ENCODE measurements at places on chromosomes 2 and 18.
A peak's percentile ranks its signal among the peaks of the same experiment; 100 is the strongest.

DNA sequence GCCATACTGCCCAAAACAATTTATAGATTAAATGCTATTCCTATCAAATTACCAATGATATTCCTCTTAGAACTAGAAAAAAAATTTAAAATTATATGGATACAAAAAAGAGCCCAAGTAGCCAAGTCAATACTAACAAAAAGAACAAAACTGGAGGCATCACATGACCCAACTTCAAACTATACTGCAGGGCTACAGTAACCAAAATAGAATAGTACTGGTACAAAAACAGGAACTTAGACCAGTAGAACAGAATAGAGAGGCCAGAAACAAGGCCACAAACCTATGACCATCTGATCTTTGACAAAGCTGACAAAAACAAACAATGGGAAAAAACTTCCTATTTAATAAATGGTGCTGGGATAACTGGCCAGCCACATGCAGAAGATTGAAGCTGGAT lies 86.1 kb upstream of the KYNU start:
- H3K27ac ChIP-seq: no peak overlapping the region
- no peaks in the 10 kb centered on the region for H3K4me1 ChIP-seq
- no peak for DNase-seq
- H3K27me3 ChIP-seq: no peaks in the 10 kb centered on the region
- no peaks in the 10 kb centered on the region for H3K36me3 ChIP-seq
- no peak overlapping the region for H3K4me3 ChIP-seq

DNA sequence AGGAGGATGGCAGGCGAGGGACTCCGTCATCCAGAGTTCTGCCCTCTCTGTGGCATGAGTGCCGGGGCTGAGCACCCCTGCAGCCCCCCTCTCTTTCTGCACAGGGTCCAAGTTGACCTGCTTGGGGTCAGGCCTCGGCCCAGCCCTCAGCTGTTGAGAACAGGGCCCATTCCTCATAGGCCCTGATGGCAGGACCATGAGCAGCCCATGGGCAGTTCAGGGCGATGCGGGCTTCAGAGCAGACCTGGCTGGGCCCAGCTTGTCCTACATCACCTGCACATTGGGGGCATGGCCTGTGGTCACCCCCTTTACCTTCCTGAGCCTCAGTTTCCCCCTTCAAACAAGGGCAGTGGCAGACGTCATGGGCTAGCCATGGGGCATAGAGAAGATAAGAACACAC lies 238.1 kb downstream of the SEPTIN10 start:
- H3K4me3 ChIP-seq: no peak overlapping the region
- H3K4me1 ChIP-seq: no peaks in the 10 kb centered on the region
- no peak for DNase-seq
- H3K27ac ChIP-seq: no peak overlapping the region

DNA sequence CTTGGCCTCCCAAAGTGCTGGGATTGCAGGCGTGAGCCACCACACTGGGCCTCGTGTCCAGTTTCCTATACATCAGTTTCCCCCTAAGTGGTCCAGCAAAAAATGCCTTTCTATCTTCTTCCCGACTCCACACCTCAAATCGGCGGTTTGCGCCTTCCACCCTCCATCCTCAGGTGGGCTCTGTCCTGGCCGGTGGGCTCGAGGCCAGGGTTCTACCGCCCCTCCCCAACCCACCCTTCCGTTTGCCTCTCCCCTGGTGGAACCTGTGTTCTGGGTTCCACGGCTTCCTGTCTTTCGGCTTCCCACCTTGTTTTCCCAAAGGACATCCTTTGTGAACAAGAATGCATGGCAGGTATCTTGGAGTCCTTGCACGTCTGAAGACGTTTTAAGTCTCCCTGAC lies 104.4 kb downstream of the HS6ST1 start:
- no peaks in the 10 kb centered on the region for H3K27me3 ChIP-seq
- no peak overlapping the region for H3K4me3 ChIP-seq
- DNase-seq: no peak
- no peaks in the 10 kb centered on the region for H3K4me1 ChIP-seq

GRCh38 chr2:160478660-160479059 lies 14.9 kb downstream of the RBMS1 start:
- DNase-seq: no peak
- H3K36me3 ChIP-seq: no peaks in the 10 kb centered on the region
- H3K4me3 ChIP-seq: no peak overlapping the region
- H3K4me1 ChIP-seq: peaks cover 2% of the 10 kb centered on the region

DNA sequence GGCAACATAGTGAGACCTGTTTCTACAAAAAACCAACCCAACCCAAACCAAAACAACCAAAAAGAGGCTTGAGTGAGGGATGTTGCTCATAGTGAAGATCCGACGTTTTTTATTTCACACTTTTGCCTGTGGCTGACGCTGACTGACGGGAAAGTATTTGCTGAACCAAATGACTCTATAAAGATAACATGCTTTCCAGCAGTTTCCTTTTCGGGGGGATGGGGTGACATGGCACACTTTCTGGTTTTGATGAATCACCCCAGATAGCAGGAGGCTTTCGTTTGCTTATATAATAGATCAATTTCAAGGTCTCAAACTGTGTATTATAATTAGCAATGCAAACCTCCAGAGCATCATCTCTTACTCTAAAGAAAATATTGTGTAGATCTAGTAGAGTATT lies 150.8 kb downstream of the AQP4 start:
- no peaks in the 10 kb centered on the region for H3K27me3 ChIP-seq
- H3K4me1 ChIP-seq: peaks cover 28% of the 10 kb centered on the region
- no peak overlapping the region for H3K27ac ChIP-seq
- no peak overlapping the region for H3K4me3 ChIP-seq
- DNase-seq: no peak
- no peaks in the 10 kb centered on the region for H3K36me3 ChIP-seq

GRCh38 chr2:135818937-135819610 lies 17.9 kb downstream of the LCT start:
- no peak overlapping the region for H3K4me3 ChIP-seq
- H3K27ac ChIP-seq: peak overlapping the region; percentile 85
- H3K4me1 ChIP-seq: peaks cover 27% of the 10 kb centered on the region
- DNase-seq: peak; percentile 58

- no peaks in the 10 kb centered on the region for H3K27me3 ChIP-seq
- H3K4me3 ChIP-seq: no peak overlapping the region
- H3K4me1 ChIP-seq: peaks cover 14% of the 10 kb centered on the region
- no peak for DNase-seq
- peaks cover 50% of the 10 kb centered on the region for H3K36me3 ChIP-seq
- H3K27ac ChIP-seq: no peak overlapping the region
These were observed 54.8 kb downstream of the ADI1 start for GRCh38 chr2:3464401-3465005.

DNA sequence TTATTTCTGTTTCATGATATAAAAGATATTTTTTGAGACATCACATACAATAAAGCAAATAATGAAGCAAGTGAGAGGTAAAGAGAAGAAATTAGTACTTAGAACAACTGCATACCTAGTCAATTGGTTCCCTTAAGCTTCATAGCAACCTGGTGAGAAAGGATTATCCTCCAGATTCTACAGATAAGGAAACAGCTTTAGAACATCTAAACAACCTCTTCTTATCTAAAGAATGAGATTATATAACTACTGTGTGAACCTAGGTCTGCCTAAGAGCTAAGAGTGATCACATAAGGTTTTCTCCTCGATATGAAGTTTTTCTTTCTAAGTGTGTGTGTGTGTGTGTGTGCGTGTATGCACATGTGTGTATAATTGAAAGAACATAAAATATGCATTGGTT lies 265.1 kb downstream of the NOL4 start:
- H3K27ac ChIP-seq: no peak overlapping the region
- no peaks in the 10 kb centered on the region for H3K4me1 ChIP-seq
- H3K4me3 ChIP-seq: no peak overlapping the region
- H3K27me3 ChIP-seq: no peaks in the 10 kb centered on the region
- no peaks in the 10 kb centered on the region for H3K36me3 ChIP-seq

DNA sequence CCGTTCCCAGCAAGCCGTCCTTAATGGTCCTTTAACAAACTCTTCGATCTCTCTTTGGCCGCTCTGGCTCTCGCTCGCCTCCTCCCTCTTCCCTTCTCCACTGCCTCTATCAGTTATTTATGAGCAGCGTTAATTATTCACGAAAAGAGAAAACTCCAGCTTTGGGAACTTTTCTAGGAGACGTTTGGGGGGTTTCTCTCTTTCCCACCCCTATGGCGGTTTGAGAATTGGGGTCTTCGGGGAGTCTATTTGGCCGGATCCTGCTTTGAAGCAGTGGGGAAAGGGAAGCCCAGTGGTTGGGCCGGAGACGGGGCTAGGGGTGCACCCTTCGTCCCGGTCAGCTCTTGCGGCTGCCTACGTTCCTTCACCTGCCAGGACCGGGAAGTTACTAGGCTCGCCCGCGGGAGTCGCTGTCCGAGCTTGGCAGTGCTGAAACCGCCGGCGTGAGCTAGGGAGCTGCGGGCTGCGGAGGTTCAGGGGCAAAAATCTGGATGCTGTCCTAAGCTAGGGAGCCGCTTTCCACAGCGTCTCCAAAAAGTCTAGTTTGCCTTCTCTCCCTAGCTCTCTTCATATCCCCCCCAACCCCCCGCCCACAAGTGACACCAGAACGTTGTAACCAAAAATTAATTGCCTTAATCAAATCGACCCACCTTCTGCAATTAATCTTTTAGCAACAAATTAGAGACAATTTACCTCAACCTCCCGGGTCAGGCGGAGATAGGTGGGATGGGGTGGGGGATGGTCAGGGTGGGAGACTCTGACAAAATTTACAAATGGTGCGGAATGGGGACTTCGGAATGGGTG lies 8.9 kb upstream of the SKOR2 start:
- no peaks in the 10 kb centered on the region for H3K4me1 ChIP-seq
- peaks cover 56% of the 10 kb centered on the region for H3K27me3 ChIP-seq

DNA sequence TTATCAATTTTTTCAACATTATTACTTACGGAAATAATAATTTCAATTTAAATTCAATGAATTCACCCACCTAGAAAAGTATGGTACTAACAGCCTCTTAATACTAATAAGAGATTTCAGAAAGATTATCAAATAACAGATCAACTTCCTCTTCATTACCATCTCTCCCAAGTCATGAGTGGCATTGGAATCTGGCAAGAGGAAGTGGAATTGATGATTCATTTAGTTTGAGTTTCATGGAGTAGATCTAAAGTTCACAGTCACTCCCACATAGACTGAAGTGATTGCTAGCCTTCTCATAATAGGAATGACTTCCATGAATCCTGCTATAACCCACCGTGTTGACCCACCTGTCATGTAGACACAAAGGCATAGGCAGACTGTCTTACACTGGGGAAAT lies 77.7 kb upstream of the WDR75 start:
- no peak for DNase-seq
- no peak overlapping the region for H3K4me3 ChIP-seq
- no peak overlapping the region for H3K27ac ChIP-seq
- no peaks in the 10 kb centered on the region for H3K36me3 ChIP-seq

DNA sequence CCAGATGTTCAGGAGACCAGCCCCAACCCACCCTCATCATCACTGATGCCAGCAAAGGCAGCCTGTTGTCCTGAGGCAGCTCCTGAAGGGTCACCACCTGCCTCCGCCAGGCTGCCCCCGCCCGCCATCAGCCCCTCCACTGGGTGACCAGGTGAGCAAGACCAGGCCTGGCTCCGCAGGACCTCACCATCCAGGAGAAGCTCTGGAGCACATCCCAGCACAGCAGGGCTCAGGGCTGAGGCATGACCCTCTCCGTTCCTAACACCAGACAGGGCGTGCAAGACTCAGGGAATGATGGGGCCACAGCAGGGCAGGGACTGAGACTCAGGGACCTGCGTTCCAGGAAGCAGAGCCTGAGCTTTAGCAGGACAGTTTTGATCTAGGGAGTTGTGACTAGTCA lies 218.8 kb upstream of the RAB6C start:
- no peak overlapping the region for H3K27ac ChIP-seq
- no peak for DNase-seq
- H3K4me3 ChIP-seq: no peak overlapping the region
- no peaks in the 10 kb centered on the region for H3K27me3 ChIP-seq
- no peaks in the 10 kb centered on the region for H3K36me3 ChIP-seq

DNA sequence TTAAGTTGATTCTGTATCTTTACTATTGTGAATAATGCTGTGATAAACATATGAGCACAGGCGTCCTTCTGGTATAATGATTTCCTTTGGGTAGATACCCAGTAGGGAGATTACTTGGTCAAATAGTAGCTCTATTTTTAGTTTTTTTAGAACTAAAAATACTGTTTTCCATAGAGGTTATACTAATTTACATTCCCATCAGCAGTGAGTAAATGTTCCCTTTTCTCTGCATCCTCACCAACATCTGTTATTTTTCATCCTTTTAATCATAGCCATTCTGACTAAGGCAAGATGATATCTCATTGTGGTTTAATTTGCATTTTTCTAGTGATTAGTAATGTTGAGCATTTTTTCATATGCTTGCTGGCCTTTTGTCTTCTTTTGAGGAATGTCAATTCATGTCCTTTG lies 35.1 kb downstream of the PMS1 start:
- no peak for DNase-seq
- H3K27ac ChIP-seq: no peak overlapping the region
- H3K27me3 ChIP-seq: no peaks in the 10 kb centered on the region
- peaks cover 10% of the 10 kb centered on the region for H3K36me3 ChIP-seq
- H3K4me1 ChIP-seq: no peaks in the 10 kb centered on the region

GRCh38 chr18:1014509-1014908 lies 109.8 kb downstream of the ADCYAP1 start:
- DNase-seq: no peak

- no peak overlapping the region for H3K27ac ChIP-seq
- H3K4me3 ChIP-seq: no peak overlapping the region
- no peak for DNase-seq
- peaks cover 8% of the 10 kb centered on the region for H3K4me1 ChIP-seq
- H3K27me3 ChIP-seq: no peaks in the 10 kb centered on the region
- H3K36me3 ChIP-seq: no peaks in the 10 kb centered on the region
These were observed 17.4 kb downstream of the SLC38A11 start for GRCh38 chr2:164937864-164938401.

DNA sequence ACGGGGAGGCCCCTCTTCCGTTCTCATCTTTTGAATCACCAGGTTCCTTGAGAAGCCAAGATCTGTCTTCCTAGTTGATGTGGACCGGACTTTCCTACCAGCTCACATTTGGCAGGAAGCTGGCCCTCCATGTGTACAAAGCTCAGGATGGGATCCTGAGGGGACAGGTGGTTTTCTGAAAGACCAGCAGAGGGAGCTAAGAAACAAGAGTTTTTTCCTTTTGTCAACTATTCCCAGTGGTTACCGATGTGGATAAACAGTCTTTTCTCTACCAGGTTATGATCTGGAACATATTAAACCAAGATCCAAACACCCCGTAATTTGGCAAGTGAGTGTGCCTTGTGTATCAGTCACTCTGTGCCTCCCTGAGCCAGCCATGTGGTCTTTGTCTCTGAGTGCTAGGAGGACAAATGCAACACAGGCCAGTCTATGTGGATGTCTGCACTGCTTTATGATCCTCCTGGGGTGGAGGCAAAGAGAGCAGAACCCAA lies 25.1 kb upstream of the ARHGAP25 start:
- peaks cover 5% of the 10 kb centered on the region for H3K4me1 ChIP-seq
- H3K36me3 ChIP-seq: no peaks in the 10 kb centered on the region
- H3K27me3 ChIP-seq: no peaks in the 10 kb centered on the region
- no peak overlapping the region for H3K27ac ChIP-seq

All from thymus (tissue), 14 donors.